ENCODE measurements at places on chromosomes 6 and 20. TPM values are rescaled to one million over a fixed set of nuclear protein-coding genes. Genes with fewer than 3 reads are reported as not detected.

CAGE1 gene
- total RNA-seq = not detected

SLC26A8 gene
- not detected for total RNA-seq

PAX1 gene
- total RNA-seq = 0.05 TPM

EDN3 gene
- 0.72 TPM for total RNA-seq

FAXC gene
- total RNA-seq = 6.4 TPM

EPHA7 gene
- 0.09 TPM for total RNA-seq

ZNF133 gene
- total RNA-seq = 9.0 TPM

TULP4 gene
- 4.3 TPM for total RNA-seq

HCRTR2 gene
- not detected for total RNA-seq

BTN1A1 gene
- 0.03 TPM for total RNA-seq

PLG gene
- not detected for total RNA-seq

SIRPB1 gene
- total RNA-seq = 0.51 TPM

RAB44 gene
- total RNA-seq = 0.05 TPM

FILIP1 gene
- 0.32 TPM for total RNA-seq

TUBB2B gene
- 13.4 TPM for total RNA-seq

C20orf141 gene
- total RNA-seq = 0.38 TPM

C4B gene
- 1.7 TPM for total RNA-seq

DYNLT2 gene
- 0.62 TPM for total RNA-seq

OXT gene
- total RNA-seq = not detected

SCRT2 gene
- not detected for total RNA-seq

WFDC13 gene
- not detected for total RNA-seq

ARMH2 gene
- not detected for total RNA-seq

PTCRA gene
- not detected for total RNA-seq

TAAR9 gene
- total RNA-seq = not detected

SEMG1 gene
- not detected for total RNA-seq

IPCEF1 gene
- total RNA-seq = 0.16 TPM
